Ovary (tissue), 10 donors: ENCODE measurements at places on chromosomes 2 and 18. TPM values are rescaled to one million over a fixed set of nuclear protein-coding genes. Genes with fewer than 3 reads are reported as not detected.
A peak's percentile ranks its signal among the peaks of the same experiment; 100 is the strongest.

Gene CCBE1
- total RNA-seq = 23.4 TPM

DNA sequence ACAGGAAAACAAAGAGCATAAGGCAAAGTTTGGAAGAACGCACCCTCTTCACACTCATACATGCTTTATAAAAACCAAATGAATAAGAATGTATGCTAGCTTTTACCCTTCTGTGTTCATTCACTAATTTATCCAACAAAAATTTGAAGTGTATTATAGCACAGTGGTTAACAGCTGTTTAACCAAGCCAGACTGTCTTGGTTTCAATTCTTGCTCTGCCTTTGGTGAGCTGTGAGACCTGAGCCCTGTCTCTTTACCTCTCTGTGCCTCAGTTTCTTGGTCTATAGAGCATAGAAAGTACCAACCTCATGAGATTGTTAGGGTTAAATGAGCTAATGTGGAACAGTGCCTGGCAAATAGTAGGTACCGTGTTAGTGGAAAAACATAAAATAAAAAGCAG is 104.5 kb upstream of the TTC39C start:
- H3K36me3 ChIP-seq = no peaks in the 10 kb centered on the region
- H3K27me3 ChIP-seq = no peaks in the 10 kb centered on the region
- no peak overlapping the region for H3K27ac ChIP-seq

DNA sequence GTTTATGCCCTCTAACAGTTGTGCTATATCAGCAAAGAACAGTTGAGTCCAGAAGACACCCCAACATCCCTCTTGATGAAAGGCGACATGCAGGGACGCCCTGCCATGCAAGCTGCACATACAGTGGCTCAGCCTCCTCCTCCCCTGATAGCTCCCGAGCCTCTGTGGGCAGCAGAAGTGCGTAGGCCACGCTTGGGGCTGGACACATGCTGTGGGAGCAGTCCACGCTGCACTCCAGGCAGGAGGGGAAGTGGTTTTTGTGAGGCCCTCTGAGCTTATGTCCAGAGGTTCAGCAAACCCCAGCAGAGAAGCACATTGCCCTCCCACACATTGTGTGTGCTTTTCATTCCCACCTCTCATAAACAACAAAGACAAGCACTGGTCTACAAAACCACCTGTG is 162.1 kb downstream of the SEPTIN10 start:
- H3K36me3 ChIP-seq = no peaks in the 10 kb centered on the region
- no peak for DNase-seq
- H3K27me3 ChIP-seq = no peaks in the 10 kb centered on the region

GRCh38 chr2:129011466-129012061 is 692.9 kb upstream of the HS6ST1 start:
- no peaks in the 10 kb centered on the region for H3K27me3 ChIP-seq
- H3K4me3 ChIP-seq = no peak overlapping the region
- no peak overlapping the region for H3K27ac ChIP-seq
- H3K4me1 ChIP-seq = no peaks in the 10 kb centered on the region
- DNase-seq = no peak

Gene FBXO36
- 6.9 TPM for total RNA-seq

Gene MYO7B
- total RNA-seq = 0.25 TPM

Gene TRIM43
- not detected for total RNA-seq

GRCh38 chr2:8595811-8596600 is 85.8 kb upstream of the ID2 start:
- no peak overlapping the region for H3K27ac ChIP-seq
- no peaks in the 10 kb centered on the region for H3K27me3 ChIP-seq
- H3K36me3 ChIP-seq = no peaks in the 10 kb centered on the region
- peaks cover 9% of the 10 kb centered on the region for H3K4me1 ChIP-seq
- DNase-seq = peak; percentile 21
- H3K4me3 ChIP-seq = no peak overlapping the region

- no peaks in the 10 kb centered on the region for H3K36me3 ChIP-seq
- no peaks in the 10 kb centered on the region for H3K27me3 ChIP-seq
- peak; percentile 13 for DNase-seq
- H3K4me1 ChIP-seq = peaks cover 10% of the 10 kb centered on the region
- H3K4me3 ChIP-seq = no peak overlapping the region
Measured at GRCh38 chr2:43136876-43137275, 89.5 kb downstream of the ZFP36L2 start.

Gene ALPG
- total RNA-seq = not detected

Gene PMS1
- 25.9 TPM for total RNA-seq

GRCh38 chr2:78979380-78980151 is 45.9 kb upstream of the REG3G start:
- no peaks in the 10 kb centered on the region for H3K36me3 ChIP-seq
- H3K27me3 ChIP-seq = no peaks in the 10 kb centered on the region
- H3K27ac ChIP-seq = no peak overlapping the region
- no peaks in the 10 kb centered on the region for H3K4me1 ChIP-seq
- no peak overlapping the region for H3K4me3 ChIP-seq
- no peak for DNase-seq

DNA sequence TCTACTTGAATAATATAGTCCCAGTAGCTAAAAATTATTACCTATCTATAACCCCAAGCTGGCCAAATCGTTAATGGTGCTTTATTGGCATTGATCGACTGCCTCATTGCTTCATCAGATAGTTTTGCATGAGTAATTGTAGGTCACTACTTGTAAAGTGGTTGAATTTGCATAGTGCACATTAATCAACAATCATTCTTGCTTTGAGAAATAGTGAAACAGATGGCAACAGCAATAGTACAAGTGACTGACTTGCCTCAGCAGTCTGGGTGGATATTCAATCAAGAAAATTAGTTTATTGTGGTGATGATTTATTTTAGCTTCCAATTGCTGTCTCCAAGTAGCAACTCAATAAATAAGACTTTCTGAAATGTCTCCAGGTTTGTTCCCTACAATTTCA is 117.8 kb upstream of the NRXN1 start:
- no peak for DNase-seq
- H3K27ac ChIP-seq = no peak overlapping the region
- H3K36me3 ChIP-seq = no peaks in the 10 kb centered on the region
- no peaks in the 10 kb centered on the region for H3K27me3 ChIP-seq
- H3K4me3 ChIP-seq = no peak overlapping the region

Gene CD8B2
- total RNA-seq = not detected

Gene NEB
- 0.46 TPM for total RNA-seq

GRCh38 chr2:59804732-59805131 is 748.7 kb downstream of the BCL11A start:
- H3K27ac ChIP-seq = no peak overlapping the region
- H3K4me3 ChIP-seq = no peak overlapping the region
- H3K27me3 ChIP-seq = no peaks in the 10 kb centered on the region
- DNase-seq = no peak
- H3K4me1 ChIP-seq = no peaks in the 10 kb centered on the region

Gene RBFA
- 13.7 TPM for total RNA-seq
